ENCODE measurements at places on chromosomes 7 and 10.

- no peak for DNase-seq
These were observed 68.8 kb upstream of the IFRD1 start for GRCh38 chr7:112381311-112382091.

GRCh38 chr10:132107186-132107948 is 41.6 kb downstream of the JAKMIP3 start:
- no peak for DNase-seq

- DNase-seq: no peak
These were observed 596 bp upstream of the GDF2 start for GRCh38 chr10:47321521-47322195.

DNA sequence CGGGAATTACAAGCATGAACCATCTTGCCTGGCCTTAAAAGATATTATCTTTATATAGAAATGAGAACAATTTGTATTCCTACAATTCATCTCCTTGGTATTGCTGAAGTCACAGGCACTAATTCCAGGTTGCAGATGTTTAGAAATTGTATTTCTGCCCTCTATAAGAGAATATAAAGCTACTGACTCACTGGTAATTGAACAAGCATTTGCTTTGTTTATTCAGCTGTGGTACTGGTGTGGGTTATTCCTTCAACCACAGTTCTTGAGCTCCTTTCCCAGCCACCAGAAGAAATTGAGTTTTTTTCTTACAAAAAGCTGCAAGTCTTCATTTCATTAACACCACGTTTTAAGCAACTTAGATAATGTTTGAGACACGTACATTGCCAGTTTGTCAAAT is 29.0 kb upstream of the MPP7 start:
- no peak for DNase-seq

DNA sequence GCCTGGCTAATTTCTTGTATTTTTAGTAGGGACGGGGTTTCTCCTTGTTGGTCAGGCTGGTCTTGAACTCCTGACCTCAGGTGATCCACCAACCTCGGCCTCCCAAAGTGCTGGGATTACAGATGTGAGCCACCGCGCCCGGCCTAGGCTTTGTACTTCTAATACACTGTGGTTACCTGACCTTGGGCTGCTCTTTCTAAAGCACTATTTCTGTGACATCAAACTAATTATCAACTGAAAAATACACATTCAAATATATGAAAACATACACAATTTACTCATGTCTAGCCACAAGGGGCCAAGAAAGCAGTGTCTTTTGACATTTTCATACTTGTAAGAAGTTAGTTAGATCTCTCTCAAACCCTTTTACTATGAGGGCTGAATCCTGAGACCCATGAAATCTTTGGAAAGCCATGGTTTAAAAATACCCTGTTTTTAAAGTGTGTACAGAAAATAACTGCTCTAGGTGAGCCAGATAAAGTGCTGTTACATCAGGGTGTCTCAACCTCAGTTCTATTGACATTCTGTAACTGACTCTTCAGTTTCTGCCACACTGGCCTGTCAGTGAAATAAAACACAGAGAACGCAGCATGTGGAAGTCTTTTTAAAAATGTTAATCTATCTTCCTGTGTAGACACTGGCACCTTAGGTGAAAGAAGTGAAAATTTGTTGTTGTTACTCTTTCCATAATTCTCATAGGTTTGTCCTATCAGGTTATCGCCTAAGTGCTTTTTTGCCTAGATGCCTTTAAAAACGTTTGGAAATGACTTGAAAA is 58.8 kb downstream of the CREM start:
- DNase-seq: no peak

DNA sequence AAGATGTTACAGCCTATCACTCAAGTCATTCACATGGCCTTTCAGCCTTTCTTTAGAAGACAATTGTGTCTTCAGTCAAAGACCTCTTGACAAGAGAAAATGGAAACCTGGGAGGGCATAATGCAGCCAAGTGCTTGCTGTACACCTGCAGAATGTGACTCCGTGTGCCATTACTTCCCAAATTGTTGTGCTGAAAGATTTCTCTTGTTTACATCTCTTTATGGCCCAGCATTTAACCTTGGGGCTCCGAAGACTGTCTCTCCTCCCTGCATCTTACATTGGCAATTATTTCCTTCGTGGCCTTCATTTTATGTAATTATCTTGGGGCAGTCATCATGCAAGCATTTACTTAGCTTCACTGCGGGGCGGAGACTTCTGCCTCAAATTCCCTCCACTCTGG is 287.0 kb downstream of the TCF7L2 start:
- DNase-seq: no peak

GRCh38 chr7:117810642-117811512 is 62.4 kb downstream of the CTTNBP2 start:
- peak; percentile 30 for DNase-seq

DNA sequence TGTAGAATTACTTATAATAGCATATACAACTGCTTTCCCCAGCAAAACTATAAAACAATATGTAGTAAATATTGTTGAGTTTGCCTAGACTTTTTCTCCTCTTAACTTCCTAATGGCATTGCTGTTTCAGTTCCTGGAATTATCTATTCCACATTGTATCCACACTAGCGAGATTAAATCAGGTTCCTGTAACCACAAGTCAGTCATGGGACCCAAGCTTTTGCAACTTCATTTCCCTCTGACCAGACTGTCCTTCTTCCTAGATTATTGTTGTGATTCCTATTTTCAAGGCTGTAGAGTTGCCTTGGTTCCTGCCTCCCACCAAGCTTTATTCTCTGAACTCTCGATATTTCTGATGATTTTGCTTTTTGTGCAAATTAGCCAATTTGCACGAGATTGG is 173.3 kb upstream of the ZNF804B start:
- DNase-seq: no peak

GRCh38 chr7:30787486-30787885 is 16.3 kb downstream of the MINDY4 start:
- DNase-seq: no peak

DNA sequence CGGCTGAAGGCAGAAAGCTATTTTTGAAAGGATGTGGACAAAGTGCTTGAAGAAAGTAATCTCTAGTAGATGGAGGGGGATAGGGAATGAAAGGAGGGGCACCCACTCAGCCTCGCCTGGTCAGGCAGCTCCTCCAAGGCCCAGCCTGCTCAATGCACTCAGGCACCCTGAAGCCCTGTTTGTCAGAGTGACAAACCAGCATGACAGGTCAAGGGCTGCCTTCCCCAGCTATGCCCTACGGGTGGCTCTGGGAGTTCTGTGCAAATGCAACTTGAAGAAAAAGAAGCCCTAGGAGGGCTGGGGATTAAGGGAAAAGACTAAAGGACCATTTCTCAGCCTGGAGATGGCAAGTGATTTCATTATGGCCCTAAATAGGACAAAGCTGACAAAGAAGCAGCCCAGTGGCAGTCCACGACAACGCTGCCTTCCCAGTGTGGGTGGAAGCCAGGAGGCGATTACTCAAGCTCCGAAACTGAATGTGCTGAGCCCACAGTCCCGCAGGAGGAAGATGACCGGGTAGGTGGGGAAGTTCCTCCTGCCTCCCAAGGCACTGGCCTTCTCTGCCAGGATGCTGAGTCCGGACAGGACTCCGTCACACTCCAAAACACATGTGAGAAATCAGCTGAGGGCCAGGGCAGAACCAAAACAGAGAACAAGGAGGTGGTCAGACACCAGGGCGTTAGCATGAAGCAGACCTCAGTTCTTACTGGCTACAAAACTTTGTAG is 16.3 kb downstream of the LIPA start:
- DNase-seq: peak; percentile 27

DNA sequence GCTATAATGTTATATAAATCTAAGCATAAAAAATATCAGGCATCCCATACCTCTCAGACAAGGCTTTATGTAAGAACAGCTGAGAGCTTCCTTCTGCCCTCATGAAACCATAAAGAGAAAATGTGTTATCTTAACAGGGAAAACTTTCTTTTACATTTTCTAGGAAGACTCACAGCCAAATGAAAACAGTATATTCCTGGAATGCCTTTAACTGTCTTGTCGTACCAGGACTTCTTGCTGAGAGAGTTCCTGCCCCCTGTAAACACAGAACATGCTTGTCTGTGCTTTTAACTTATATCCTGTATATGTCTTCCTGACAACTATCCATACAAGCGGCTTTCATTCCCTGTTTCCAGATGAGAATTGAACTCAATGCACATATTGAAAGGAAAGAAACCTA is 64.8 kb upstream of the AHR start:
- no peak for DNase-seq

DNA sequence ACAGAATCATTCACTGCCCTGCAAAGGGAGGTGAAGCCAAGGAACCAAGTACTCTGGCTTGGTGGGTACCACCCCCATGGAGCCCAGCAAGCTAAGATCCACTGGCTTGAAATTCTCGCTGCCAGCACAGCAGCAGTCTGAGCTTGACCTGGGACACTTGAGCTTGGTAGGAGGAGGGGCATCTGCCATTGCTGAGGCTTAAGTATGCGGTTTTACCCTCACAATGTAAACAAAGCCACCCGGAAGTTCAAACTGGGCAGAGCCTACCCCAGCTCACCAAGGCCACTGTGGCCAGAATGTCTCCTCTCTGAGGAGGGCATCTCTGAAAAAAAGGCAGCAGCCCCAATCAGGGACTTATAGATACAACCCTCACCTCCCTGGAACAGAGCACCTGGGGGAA is 1050.0 kb upstream of the GHITM start:
- no peak for DNase-seq

DNA sequence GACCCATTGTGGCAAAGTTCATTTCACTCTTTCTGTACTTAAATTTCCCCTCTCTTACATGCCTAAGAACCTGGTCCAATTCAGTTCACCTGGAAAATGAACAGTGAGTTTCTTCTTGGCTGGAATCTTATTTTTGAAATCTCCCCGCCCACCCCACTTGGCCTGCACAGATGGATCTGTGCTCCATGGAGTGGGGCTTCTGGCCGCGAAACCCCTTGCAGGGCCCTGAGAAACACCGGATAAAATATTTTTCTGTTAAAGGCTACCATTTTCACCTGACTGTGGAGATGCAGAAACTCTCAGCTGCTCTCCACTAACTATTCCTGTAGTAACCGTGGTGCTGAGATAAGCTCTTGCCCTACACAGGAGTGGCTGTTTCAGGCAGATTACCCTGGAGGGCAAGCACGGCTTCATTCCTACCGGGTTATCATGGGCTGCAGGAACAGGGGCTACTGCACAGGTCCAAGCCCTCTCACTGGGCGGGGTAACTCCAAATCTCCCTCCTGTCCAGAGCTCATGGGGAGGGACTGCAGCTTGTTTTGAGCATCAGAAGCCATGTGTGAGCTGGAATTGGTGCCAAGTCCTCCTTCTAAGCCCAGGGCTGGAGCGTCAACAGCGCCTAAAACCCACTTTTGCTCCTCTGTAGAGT is 118.9 kb downstream of the PRPF18 start:
- no peak for DNase-seq

DNA sequence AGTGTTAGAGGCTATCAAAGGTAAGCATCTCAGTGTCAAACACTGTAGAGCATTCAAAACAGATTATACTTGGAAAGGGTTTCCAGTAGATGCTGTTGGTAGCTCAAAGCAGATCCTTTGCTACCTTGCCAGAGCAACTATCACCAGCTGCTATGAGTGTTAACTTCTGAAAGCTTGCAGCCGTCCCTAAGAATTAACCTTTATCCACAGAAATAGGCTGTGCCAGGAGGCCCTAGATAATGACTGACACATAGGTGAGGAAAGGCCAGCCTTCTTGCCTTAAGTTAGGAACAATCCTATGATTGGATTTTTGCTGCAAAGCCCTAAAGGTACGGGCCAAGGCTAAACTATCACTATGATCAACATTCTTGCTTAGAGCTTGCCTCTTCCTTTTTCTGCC is 263.2 kb downstream of the DGKB start:
- no peak for DNase-seq

GRCh38 chr7:1926908-1927306 is 256.8 kb downstream of the ELFN1 start:
- no peak for DNase-seq

- DNase-seq: no peak
These were observed 79.7 kb downstream of the FRMPD2 start for GRCh38 chr10:48194830-48195229.

GRCh38 chr7:105336009-105336408 is 52.7 kb downstream of the SRPK2 start:
- no peak for DNase-seq

DNA sequence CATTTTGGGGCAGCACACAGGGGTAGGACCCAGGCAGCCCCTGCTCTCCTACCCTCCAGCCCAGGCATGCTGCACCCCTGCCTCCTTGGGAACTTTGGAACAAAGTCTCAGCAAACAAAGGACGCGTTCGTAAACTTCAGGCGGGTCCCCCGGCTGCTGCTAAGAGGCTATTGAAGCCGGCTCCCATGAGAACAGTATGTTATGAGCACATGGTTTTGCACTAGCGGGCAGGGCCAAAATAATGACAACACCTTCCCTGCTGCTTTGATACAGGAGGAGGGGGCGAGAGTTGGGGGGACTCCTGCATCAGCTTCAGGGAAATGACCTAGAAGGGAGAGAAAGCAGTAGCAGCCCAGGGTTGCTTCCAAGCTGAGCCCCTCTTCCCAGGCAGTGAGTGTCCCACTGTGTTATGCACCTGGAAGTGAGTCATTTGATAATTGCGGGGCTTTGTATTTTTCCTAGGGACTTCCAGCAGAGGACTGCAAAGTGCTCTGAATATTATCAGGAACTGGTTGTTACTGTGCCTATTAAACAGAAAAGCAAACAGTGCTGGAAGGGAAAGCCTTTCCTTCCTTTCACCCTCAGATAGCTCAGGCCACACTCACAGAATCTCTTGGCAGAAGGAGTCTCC is 6.9 kb downstream of the ITPRIP start:
- no peak for DNase-seq

- DNase-seq: peak; percentile 91
These were observed at the start of gene AGAP3 for GRCh38 chr7:151085691-151086620. Gene AGAP3, plus strand, starts transcription at chr7:151086475. Its CDS starts 267 bp downstream, at chr7:151086742.

GRCh38 chr10:71363936-71364335 is 32.8 kb upstream of the CDH23 start:
- no peak for DNase-seq
